ENCODE measurements at places on chromosomes 1 and 21.

- no peak for DNase-seq
Measured at GRCh38 chr1:185477638-185478580, 160.9 kb upstream of the IVNS1ABP start.

DNA sequence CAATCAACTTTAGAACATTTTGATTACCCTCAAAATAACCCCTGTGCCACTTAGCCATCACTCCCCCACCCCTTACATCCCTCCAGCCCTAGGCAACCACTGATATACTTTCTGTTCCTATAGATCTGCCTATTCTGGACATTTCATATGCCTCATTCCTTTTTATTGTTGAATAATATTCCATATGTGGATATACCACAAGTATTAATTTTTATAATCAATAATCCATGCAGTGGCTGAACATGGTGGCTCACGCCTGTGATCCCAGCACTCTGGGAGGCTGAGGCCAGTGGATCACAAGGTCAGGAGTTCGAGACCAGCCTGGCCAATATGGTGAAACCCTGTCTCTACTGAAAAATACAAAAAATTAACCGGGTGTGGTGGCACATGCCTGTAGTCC is 20.1 kb upstream of the MED18 start:
- DNase-seq: no peak

DNA sequence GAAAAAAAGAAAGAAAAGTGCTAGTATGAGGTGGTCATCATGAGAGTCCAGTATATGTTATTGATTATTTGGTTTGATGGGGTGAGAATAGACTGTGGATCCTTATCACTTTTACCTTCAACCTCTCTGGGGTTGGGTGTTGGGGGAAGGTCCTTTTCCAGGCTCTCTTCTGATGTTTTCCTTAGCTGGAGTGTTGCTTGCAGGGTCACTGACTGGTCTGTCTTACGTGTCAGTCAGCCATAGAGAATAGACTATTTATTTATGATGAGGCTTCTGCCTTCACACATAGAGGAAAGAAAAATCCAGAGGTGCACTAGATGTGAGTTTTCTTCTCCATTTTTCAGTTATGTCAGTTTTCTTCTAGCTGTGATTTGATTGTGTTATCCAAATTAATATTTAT is 36.5 kb downstream of the MAP3K21 start:
- peak; percentile 58 for DNase-seq

GRCh38 chr1:81690676-81691453 is 109.9 kb upstream of the ADGRL2 start:
- no peak for DNase-seq

- peak; percentile 7 for DNase-seq
Measured at GRCh38 chr1:22380024-22380785, 71.4 kb upstream of the ZBTB40 start.

DNA sequence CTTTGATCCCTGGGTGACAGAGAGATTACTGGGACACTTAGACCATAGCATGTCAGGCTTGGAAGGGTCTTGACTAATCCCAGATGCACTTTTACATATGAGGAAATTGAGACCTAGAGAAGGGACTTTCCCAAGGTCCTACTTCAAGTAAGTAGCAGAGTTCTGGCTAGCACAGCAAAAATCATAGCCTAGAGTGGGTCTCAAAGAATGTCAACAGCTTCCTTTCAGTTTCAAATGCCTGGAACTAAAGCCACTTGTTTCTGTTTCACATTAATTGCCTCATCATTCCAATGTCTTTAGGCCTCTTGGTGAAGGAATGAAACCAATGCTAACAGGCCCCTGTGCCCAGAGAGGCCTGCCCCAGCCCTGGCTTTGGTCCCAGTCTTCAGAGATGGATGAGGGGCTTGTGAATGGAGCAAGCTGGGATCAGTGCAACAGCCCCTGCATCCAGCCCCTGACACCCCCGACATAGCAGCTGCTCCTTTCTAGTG is 26.6 kb downstream of the ATF3 start:
- peak; percentile 92 for DNase-seq

- DNase-seq: no peak
Measured at GRCh38 chr1:156491151-156491949, 9.2 kb downstream of the MEF2D start.

GRCh38 chr1:46315669-46316403 is 12.3 kb downstream of the UQCRH start:
- peak; percentile 42 for DNase-seq

- DNase-seq: peak; percentile 21
Measured at GRCh38 chr1:242425232-242425631, 99.3 kb downstream of the PLD5 start.

DNA sequence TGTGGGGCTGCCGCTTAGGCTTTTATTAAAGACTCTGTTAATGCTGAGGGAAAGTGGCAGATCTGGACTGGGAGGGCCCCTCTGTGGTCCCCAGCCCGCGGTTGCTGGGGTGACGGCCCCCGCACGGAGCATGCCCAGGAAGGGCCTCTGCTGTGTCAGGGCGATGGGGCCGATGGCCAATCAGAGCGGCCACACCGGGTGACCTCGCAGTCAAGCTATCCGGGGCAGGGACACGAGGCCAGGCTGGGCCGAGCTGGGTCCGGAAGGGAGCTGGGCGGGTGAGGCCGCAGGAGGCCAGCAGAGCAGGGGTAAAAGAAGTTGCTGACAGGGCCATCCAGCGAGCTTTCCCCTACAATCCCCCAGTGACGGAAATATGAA is 145.1 kb downstream of the CASZ1 start:
- DNase-seq: peak; percentile 13

DNA sequence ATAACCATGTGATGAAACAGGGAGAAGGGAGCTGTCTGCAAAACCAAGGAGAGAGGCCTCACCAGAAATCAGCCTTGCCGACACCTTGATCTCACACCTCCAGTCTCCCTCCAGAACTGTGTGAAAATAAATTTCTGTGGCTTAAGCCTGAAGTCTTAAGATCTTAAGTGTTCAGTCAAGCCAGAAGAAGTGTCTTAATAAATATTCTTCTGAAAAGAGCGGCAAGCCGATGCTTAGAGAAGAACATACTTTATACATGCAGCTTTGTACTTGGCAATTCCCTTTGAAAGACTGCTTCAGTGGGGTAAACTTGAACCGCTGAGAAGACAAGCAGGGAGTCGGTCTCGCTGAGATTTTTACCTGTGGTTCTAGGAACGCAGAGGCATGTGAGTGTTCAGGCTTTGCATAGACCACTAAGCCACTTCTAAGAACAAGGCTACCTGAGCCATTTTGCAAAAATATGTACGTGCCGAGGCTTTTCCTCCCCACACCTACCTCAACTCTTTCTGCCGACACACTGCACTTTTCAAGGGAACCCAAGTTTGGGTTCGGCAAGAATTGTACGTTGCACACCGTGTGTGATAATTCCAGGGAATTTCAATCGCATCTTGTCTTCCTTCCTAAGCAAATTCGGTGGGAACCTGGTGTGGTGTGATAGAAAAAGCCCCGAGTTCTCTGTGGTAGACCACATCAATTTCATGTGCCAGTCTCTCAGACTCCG is 3.4 kb downstream of the RUNX1 start:
- no peak for DNase-seq

- no peak for DNase-seq
Measured at GRCh38 chr1:2276803-2277580, 48.9 kb downstream of the SKI start.

- DNase-seq: no peak
Measured at GRCh38 chr1:40753142-40753882, 30.3 kb upstream of the KCNQ4 start.

DNA sequence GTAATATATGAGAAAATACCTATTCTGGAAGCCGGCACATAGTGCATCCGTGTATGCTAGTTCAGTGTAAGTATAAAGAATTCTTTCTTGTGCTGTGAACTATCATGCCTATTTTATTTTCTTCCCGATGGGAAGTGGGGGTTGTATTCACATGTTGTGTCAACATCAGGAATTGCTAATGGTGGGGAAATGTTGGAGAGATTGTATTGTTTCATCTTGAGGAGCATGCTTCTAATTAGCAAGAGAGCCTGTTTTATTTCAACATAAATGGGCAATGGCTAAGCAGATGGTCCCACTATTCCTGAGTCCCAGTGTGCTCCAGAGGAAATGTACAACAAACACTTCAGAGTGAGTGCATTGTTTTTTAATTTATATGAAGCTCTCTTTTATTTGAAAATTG is 485.2 kb downstream of the PLPP3 start:
- no peak for DNase-seq

GRCh38 chr1:228778026-228778425 is 42.7 kb downstream of the RHOU start:
- DNase-seq: no peak

- peak; percentile 16 for DNase-seq
Measured at GRCh38 chr1:102834688-102835320, 273.5 kb downstream of the COL11A1 start.

DNA sequence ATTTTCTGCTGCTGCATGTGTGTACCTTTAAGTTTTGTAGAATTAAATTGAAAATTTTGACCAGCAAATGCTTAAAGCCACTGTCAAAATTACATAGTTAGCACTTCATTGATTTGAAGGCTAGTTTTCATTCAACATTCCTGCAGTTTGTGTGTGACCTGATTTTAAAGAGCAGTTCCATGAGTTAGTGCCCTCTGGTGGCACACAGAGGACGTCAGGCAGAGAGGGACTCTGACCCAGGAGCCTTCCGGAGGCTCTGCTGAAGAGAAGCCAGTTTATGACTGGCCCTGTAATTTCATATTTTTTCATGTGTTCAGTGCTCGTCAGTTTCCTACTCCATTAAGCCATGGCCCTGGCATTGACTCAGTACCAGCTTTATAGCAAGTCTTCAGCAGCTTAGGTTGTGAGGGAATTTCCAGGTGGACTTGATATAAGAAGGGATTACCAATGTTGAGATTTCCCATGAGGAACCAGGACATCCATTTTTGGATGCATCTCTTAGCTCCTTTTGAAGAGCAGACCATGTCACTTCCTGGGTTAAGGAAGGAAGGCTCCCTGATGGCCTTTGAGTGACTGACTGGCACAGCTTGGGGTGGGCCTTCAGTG is 104.7 kb downstream of the CAMTA1 start:
- peak; percentile 72 for DNase-seq

DNA sequence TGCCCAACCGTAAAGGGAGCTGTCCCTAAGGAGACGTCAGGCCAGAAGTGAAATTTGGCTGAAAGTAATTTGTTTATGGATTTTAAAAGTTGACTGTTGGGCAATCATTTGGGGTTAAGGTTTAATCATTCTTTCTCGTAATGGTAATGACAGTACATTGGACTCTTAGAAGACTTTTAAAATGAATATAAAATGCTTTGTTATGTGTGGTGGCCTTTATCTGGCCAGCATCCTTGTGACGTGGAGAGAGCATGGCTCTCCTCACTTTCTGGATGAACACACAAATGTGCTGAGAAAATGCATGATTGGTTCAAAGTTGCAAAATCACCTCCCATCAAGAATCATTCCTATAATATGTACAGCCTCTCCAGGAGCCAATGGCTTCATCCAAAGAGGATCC is 160.2 kb downstream of the DHRS3 start:
- DNase-seq: no peak

DNA sequence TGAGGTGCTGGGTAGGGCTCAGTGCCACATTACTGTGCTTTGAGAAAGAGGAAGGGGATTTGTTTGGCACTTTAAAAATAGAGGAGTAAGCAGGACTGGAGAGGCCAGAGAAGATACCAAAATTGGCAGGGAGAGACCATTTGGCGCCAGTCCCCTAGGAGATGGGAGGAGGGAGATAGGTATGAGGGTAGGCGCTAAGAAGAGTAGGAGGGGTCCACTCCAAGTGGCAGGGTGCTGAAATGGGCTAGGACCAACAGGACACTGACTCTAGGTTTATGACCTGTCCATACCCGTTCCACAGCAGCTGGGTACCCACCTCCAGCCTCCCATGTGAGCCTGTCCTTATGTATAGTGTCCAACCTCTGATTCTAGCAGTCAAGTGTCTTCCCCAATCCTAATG is 1.0 kb upstream of the CRTC2 start:
- DNase-seq: no peak

GRCh38 chr1:153565529-153566374 is at the start of gene S100A2:
TSS of gene S100A2 (minus strand) at chr1:153565844. CDS start at chr1:153563877, 1,967 bp downstream.
- peak; percentile 99 for DNase-seq

GRCh38 chr1:81671038-81671437 is 129.7 kb upstream of the ADGRL2 start:
- DNase-seq: no peak

DNA sequence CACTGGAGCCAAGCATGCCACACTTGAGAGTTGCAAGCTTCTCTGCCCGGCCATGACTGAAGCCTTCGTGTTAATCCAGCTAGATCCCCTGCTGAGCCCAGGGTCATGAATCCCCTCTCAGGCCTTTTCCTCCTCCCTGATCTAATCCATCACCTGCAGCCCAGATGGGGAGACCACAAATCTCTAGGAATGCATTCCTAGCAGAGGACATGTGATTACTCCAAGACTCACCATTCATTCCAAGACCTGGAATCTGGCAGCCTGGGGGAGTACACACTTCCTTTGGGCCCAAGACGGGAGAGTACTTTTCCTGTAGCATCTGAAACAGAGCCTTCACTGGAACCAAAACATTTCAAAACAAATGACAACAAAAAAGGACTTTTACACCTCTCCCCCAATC is 269.3 kb upstream of the NFIA start:
- DNase-seq: no peak

- DNase-seq: no peak
Measured at GRCh38 chr21:38472412-38473108, 25.7 kb downstream of the ERG start.

DNA sequence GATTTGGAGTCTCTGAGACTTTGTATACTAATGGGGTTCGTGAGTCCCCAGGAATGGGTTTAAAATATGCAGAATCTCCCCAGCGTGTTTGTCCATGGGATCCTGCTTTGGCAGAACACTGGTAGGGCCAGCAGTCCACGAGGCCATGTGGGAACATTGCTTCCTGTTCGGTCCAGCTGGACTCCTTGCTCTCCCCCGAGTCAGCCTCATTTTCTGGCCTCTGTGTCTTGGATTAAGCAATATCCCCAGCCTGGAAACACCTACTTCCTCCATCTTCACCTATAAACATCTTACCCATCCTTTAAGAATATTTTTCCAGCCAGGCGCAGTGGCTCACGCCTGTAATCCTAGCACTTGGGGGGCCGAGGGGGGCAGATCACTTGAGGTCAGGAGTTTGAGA is 142.4 kb downstream of the NAV1 start:
- no peak for DNase-seq

DNA sequence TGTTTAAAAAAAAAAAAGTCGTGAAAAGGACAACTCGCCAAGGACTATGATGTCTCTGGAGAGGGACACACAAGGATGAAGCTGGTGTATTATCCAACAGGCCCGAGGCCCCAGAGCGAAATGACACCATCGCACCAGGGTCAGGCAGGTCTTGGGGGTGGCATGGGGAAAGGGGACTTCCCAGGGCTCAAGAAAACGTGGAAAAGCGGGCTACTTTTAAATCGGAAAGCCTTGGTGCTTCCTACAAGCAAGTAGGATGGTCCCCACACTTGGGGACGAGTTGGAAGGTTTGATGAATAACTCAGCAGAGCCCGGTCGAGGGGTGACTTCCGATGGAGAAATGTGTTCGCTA is 505 bp upstream of the GNPAT start:
- peak; percentile 37 for DNase-seq
